ENCODE measurements at places on chromosomes 12 and 14.

- DNase-seq = no peak
These were observed 32.0 kb downstream of the RTL1 start for GRCh38 chr14:100871234-100872186.

GRCh38 chr12:49705479-49706134 lies 1.6 kb downstream of the FMNL3 start:
- DNase-seq = no peak

GRCh38 chr12:112328456-112329124 lies 53.6 kb downstream of the HECTD4 start:
- no peak for DNase-seq

DNA sequence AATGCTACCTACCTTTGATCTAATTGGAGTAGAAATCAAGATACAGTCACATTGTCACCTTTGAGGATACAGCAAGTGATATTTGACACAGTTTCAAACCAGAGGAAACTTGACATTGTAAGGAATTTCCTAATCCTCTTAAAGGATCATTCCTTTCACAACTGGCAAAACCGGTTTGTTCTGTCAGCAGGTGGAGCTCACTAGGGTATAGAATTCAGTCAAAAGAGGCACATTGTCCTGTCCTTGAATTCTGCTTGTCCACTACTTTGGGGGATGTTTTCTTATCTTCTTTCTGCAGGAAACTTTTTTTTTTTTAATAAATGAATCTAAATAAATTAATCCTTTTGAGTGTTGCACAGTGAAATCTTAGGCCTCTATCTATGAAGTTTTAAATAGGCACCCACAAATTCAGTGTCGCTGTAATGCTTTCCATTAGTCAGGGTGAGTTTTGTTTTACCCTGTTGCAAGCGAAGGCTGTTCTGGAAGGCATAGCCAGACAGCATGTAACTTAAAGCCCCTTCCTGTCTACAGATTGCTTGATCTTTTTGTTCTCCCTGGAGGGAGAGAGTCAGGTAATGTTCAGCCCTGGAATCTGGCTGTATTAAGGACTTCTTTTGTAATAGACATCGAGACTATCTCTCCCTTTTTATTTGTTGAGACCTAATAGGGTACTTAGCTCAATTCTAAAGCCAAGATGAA lies 285.0 kb upstream of the RGS6 start:
- DNase-seq = no peak

- DNase-seq = no peak
These were observed 101.8 kb downstream of the LRIG3 start for GRCh38 chr12:58818546-58818945.

DNA sequence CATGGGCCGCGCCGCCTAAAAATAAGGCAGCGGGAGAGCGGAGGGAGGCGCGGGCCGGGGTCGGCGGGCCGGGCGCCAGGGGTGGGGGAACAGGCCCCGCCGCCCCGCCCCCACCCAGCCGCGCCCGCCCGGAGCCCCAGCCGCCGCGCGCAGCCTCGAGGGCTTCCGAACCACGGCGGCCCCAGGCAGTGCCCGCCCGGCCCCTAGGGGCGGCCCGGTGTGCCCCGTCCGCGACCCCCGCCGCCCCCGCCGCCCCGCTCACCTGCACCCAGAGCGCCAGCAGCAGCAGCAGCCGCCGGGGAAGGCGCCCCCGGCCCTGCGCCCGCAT lies 519 bp downstream of the JAG2 start:
- DNase-seq = no peak

- DNase-seq = no peak
These were observed 152.2 kb downstream of the ETV6 start for GRCh38 chr12:11801643-11802042.

DNA sequence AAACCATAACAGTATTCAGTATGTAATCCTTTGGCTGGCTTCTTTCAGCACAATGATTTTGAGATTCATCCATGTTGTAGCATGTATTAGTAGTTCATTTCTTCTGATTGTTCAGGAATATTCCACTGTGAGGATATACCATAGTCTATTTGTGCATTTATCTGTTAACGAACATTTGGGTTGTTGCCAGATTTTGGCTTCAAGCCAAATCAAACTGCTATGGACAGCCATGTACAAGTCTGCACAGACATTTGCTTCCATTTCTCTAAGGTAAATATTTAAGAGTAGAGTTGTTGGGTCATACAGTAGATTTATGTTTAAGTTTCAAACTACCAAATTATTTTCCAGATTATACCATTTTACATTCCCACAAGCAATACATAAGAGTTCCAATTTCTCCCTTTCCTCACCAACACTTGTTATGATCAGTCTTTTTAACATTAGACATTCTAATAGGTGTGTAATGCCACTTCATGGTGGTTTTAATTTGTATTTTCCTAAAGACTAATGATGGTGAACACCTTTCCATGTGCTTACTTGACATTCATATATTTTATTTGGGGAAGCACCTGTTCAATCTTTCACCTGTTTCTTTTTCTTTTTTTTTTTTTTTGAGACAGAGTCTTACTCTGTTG lies 56.6 kb downstream of the ZFYVE21 start:
- no peak for DNase-seq

DNA sequence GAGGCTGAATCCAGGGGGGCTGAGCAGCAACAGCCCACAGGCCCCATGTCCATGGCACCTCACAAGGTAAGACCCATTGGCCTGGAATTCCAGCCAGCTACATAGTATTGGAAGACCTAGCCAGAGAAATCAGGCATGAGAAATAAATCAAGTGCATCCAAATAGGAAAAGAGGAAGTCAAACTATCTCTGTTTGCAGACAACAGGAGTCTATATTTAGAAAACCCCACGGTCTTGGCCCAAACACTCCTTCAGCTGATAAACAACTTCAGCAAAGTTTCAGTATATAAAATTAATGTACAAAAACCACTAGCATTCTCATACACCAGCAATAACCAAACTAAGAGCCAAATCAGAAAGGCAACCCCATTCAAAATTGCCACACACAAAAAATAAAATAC lies 16.9 kb downstream of the PDE6H start:
- DNase-seq = no peak

- no peak for DNase-seq
These were observed 108.7 kb downstream of the BCAT1 start for GRCh38 chr12:24840046-24840800.

- no peak for DNase-seq
These were observed 89.7 kb upstream of the CPM start for GRCh38 chr12:69022674-69023073.

DNA sequence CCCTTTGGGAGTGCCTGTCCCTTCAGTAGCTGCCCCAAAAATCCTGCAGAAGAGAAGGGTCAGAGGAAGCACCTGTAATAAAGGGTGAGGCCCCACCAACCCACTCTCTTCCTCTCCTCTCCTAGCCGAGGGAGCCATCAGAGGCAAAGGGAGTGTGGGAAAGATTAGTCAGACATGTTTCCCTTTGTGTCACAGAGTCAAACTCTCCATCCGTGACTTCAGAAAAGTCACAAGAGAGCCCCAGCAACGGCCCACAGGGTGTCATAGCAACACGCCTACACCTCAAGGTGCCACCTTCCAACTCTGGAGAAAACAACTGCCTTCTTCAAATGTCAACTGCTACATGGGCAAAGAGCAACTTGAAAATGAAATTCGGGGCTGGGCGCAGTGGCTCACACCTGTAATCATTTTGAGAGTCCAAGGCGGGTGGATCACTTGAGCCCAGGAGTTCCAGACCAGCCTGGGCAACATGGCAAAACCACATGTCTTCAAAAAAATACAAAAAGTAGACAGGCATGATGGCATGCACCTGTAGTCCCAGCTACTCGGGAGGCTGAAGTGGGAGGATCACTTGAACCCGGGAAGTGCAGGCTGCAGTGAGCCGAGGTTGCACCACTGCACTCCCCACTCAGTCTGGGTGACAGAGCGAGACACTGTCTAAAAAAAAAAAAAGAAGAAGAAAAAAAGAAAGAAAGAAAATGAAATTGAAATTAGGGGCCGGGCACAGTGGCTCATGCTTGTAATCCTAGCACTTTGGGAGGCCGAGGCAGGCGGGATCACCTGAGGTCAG lies 17.7 kb upstream of the CD27 start:
- no peak for DNase-seq

- DNase-seq = no peak
These were observed 359.5 kb downstream of the CACNA1C start for GRCh38 chr12:2412305-2412643.
